Placental pericyte (primary cell): ENCODE measurements at places on chromosomes 2 and 18. TPM values are rescaled to one million over a fixed set of nuclear protein-coding genes. Genes with fewer than 3 reads are reported as not detected.

Gene ZAP70
- 0.43 TPM in 1 of 2 replicates, not detected in the other for total RNA-seq

Gene ALK
- 0.29 TPM in 1 of 2 replicates, not detected in the other for total RNA-seq

Gene CDKL4
- 0.88 and 3.7 TPM in 2 replicates for total RNA-seq

Gene HOXD10
- 0.66 and 6.3 TPM in 2 replicates for total RNA-seq

Gene ST8SIA3
- total RNA-seq = not detected in 2 replicates

Gene TUBB8B
- total RNA-seq = not detected in 2 replicates

Gene DPP10
- not detected in 2 replicates for total RNA-seq

Gene AQP4
- total RNA-seq = not detected in 2 replicates

Gene KCNK3
- total RNA-seq = 0.22 and 0.29 TPM in 2 replicates

Gene BMP10
- 0.44 TPM in 1 of 2 replicates, not detected in the other for total RNA-seq

Gene CDH7
- not detected in 2 replicates for total RNA-seq

Gene RIT2
- total RNA-seq = not detected in 2 replicates

Gene TTC31
- 19.9 and 22.8 TPM in 2 replicates for total RNA-seq

Gene MAL
- not detected in 2 replicates for total RNA-seq

Gene EGR4
- total RNA-seq = not detected in 2 replicates

Gene SNTG2
- not detected in 2 replicates for total RNA-seq

Gene BIRC6
- 204 and 223 TPM in 2 replicates for total RNA-seq

Gene REEP1
- not detected in 2 replicates for total RNA-seq

Gene GNLY
- not detected in 2 replicates for total RNA-seq

Gene CYS1
- total RNA-seq = 0.14 and 0.22 TPM in 2 replicates

Gene ICOS
- total RNA-seq = not detected in 2 replicates

Gene SLC11A1
- total RNA-seq = under 0.01 and 0.14 TPM in 2 replicates
